ENCODE measurements at places on chromosomes 5 and 9.

DNA sequence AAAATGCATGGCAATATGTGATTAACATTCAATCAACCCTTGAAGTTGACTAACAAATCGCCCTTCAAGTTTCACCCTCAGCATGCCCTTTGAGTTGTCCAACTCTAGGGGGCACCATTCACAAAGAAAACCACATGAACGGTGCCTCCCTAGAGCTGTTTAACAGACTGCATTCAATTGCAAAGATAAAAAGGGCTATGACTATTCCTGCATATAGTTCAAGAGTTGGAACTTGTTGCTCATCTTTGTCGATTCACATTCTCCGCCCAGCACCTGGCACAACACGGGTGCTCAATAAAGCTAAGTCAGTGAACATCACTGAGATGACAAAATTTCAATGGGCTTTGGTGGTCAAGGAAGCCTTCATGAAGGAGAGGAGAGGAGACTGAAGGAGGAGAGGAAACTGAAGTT is 69.6 kb upstream of the SLC30A5 start:
- H3K27ac ChIP-seq = no peak overlapping the region
- no peaks in the 10 kb centered on the region for H3K4me1 ChIP-seq
- H3K36me3 ChIP-seq = no peaks in the 10 kb centered on the region
- no peak for DNase-seq
- no peaks in the 10 kb centered on the region for H3K27me3 ChIP-seq
- no peak overlapping the region for H3K4me3 ChIP-seq

DNA sequence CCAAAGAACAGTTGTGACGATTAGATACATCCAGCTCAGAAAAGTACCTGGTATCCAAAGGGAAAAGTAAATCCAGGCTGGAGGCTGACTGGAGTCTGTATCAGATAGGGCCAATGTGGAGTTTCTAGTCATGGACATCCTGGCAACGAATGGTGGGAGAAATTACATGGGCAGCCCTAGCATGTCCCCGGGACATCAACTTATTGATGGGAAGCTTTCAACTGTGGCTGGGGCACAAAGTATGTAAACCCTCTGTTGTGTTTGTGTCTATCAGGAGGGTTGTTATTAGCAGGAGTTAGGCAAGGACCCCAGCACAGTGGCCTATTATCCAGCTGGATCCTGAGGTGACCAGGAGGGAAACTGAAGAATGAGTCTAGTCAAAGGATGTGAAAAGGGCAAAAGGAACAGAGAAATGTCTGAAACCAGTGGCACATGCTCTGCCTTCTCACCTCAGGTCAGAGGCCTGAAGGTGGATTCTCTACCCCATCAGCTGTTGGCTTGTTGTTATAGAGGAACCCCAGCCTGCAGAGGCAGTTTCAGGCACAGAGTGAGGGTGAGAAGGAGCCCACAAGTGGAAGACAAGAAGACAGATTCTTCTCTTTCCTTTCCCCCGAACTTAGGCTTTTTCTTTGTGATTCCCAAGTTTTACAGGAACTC is 19.9 kb downstream of the IFNW1 start:
- H3K27ac ChIP-seq = no peak overlapping the region
- H3K4me1 ChIP-seq = no peaks in the 10 kb centered on the region
- H3K27me3 ChIP-seq = no peaks in the 10 kb centered on the region
- H3K4me3 ChIP-seq = no peak overlapping the region

DNA sequence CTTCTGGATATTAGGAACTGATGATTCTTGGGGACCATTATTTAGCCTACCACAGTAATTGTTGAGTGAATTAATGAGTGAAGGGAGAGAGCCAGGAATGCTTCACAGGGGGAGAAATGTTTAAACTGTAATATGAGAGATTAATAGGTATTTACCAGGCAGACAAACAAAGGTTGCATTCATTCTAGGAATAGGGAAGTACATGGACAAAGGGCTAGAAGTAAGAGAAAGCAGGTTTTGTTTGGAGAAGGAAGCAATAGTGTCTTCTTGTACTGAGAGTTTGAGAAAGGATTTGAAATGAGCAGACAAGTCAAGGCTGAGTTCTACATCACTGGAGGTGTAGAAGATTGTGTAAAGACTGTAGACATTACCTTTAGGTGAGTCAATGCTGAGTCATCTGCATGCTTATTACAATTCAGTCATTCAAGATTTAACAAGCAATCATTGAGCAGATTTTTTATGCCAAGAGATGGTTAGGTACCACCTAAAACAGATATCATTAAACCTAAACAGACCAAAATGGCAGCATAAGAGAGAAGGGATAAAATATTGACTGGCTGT is 8.0 kb downstream of the TAF1L start:
- no peaks in the 10 kb centered on the region for H3K4me1 ChIP-seq
- no peaks in the 10 kb centered on the region for H3K36me3 ChIP-seq
- H3K4me3 ChIP-seq = no peak overlapping the region
- no peak overlapping the region for H3K27ac ChIP-seq
- DNase-seq = no peak

DNA sequence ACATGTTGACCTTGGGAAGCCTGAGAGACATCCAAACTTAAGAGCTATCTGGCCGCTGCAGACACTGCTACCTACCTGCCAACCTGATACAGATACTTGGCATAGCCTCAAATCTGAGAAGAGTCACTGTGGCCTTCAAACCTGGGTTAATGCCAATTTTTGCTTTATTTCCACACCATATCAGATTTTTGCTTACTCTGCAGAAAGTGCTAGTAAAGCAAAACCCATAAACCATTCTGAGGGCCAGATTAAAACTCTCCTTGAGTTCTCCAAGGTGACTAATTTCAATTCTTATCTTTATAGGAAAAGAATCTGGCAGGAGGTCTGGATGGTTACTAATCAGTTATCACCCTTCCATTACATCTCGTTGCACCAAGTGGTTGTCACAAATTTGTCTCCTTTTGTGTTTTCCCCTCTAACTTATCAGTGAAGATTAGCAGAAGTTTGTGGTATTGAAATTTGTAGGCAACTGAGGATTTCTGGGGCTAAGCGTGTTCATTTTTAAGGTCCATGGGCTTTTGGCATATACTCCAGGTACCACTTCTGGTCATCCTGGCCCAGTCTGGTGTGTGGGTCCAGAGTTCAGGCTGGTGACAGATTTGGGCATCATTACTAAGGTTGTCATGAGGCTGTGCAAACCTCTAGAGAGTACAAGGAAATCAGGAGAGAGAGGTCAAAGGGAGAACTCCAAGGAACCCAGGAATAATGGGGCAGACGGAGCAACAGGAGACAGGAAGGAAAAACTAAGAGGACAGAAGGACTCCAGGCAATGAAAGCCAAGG is 177.9 kb downstream of the TSSK1B start:
- DNase-seq = no peak
- no peaks in the 10 kb centered on the region for H3K4me1 ChIP-seq
- H3K27me3 ChIP-seq = no peaks in the 10 kb centered on the region
- no peaks in the 10 kb centered on the region for H3K36me3 ChIP-seq

DNA sequence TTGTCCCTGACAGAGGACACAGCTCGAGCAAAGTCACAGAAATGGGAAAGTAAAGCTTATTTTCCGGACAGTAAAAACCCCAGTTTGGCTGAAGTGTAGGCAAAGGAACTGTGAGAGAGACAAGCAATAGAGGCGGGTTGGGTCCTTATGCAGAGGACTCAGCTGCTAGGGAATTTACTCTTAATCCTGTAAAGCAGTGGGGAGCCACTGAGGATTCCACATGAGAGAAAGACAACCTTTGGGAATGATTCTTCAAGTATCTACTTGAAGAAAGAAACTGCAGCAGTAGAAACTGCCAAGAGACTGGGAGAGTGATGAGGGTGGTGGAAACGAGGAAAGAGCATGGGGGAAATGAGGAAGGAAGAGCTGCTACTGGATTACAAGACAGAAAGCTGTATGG is 20.2 kb downstream of the ASTN2 start:
- no peak for DNase-seq
- no peak overlapping the region for H3K4me3 ChIP-seq
- H3K27me3 ChIP-seq = no peaks in the 10 kb centered on the region
- H3K27ac ChIP-seq = no peak overlapping the region

DNA sequence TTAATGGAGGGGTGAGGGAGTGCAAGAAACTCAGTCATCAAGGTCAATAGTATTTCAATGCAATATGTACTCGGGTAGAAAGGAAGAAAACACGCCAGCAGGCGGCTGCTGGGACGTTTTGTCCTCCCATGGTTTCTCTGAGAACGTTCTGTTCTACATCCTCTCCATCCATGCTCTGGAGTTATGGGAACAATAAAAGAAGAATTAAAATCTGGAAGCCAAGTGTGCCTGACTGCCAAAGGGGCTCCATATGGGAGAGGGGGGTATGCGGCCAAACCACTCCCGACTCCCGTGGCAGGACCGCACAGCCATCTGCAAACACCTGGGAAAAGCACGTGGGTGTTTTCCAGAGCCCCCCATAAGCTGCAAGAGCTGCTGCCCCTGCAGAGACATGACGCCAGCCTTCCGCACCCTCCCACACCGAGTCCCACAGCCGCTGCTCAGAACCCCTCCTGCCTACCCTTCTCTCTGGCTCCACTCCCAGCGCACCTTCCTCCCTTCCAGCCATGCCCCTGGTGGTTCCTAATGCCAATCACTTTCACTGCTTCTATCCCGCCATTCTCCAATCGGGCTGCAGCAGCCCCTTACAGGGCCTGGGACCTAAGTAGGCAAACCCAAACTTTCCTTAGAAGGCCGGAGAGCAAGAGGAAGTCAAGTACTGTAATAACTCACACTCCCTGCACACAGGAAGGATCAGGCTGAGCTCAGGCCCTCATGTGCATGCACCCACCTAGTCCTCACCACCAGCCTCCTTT is 241.6 kb downstream of the SYK start:
- peaks cover 9% of the 10 kb centered on the region for H3K4me1 ChIP-seq
- H3K27ac ChIP-seq = no peak overlapping the region
- DNase-seq = no peak
- H3K4me3 ChIP-seq = no peak overlapping the region

GRCh38 chr5:155619688-155620087 is 606.1 kb downstream of the KIF4B start:
- no peaks in the 10 kb centered on the region for H3K4me1 ChIP-seq
- H3K4me3 ChIP-seq = no peak overlapping the region
- DNase-seq = no peak
- H3K27me3 ChIP-seq = no peaks in the 10 kb centered on the region
- H3K36me3 ChIP-seq = no peaks in the 10 kb centered on the region
